ENCODE measurements at places on chromosomes 1 and 21.

DNA sequence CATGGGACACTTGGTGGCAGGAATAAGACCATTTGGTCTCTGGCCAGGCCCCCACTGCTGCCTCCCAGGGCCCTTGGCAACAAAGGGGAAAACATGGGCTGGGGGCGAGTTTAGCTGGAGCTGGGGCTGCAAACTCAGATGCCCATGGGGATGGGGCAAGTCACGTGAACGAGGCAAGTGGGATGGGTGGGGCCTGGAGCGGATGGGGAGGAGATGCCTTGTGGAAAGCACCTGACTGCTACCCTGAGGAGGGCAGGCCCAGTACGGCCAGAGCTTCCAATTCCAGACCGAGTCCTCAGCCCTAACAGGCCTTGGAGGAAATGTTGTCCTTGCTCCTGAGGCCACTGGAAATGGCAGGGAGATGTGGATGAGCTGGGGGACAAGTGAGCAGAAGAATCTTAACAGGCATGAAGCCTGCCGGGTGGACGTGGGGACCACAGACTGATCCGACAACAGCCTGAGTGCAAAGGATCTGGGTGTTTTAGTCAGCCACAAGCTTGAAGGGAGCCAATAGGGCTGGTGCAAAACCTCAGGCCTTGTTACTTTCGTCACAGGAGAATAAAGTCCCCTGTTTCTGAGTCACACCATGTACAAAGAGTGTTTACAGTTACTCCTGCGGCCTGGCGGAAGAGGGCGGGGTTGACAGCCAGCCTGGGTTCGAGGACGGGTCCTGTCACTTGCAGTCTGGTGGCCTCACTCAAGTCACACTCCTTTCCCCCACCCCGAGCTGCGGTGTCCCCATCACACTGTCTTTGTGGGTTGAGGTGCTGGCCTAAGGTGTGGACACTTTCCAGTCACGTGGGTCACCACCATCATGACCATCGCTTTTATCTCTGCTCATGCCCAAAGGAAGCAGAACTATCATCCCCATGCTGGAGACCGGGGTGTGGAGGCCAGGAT is 19.1 kb downstream of the RUNX3 start:
- no peak for DNase-seq

- no peak for DNase-seq
These were observed 2.7 kb downstream of the GLIS1 start for GRCh38 chr1:53736290-53736689.

DNA sequence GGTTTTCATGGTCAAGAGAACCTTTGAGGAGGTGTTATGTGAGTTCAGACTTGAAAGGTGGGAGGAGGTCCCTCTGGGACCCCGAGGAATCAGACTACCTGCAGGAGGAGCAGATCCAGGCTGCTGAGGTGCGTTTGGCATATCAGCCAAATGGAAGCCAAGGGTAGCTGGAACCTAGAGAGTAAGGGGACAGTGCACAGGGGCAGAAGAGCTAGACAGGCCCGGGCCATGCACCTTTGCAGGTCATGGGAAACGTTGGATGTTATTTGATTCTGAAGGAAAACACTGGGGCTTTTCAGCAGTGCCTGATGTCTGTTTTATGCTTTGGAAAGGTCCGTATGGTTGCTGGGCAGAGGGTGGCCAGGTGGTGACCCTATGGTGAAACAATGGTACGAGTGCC is 169.2 kb downstream of the PGBD5 start:
- no peak for DNase-seq

- no peak for DNase-seq
These were observed 72.3 kb downstream of the GALNT2 start for GRCh38 chr1:230139315-230139714.

- no peak for DNase-seq
These were observed 44.9 kb downstream of the FOXD2 start for GRCh38 chr1:47482786-47483185.

DNA sequence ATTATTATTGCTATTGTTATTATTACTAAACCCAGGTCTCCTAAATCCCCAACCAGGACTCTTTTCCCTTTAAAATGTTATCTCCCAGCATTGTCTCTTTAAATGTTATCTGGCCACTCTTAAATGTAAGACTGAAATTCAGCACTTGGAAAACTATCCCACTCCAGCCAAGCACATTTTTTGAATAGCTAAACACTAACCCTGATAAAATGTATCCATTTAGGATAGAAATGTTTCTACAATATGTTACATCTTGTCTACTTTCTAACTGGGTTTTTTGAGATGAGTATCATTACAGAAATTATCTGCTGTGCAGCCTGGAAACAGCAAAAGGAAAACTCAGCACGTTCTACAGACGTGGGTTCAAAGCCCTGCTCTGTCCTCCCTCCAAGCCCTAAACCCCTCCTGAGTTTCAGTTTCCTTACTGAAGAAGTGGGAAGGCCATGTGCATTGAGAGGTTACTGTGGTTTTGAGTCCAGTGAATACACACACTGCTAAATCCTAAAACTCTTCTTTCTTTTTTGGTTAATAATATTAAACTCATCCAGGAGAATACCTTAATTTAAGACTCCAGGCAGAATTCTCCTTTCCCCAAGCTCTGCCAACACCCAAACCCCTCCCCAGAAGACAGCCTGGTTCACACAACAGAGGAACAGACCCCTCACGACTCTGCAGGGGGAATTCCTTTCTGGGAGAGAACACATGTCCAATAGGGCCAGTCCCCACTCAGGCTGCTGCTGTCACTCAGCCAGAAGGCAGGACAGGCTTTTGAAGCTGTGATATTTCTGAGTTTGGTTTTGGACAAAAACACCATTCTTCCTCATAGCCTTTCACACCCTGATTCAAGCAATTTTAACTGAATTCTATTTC is 41.9 kb downstream of the HIVEP3 start:
- no peak for DNase-seq

DNA sequence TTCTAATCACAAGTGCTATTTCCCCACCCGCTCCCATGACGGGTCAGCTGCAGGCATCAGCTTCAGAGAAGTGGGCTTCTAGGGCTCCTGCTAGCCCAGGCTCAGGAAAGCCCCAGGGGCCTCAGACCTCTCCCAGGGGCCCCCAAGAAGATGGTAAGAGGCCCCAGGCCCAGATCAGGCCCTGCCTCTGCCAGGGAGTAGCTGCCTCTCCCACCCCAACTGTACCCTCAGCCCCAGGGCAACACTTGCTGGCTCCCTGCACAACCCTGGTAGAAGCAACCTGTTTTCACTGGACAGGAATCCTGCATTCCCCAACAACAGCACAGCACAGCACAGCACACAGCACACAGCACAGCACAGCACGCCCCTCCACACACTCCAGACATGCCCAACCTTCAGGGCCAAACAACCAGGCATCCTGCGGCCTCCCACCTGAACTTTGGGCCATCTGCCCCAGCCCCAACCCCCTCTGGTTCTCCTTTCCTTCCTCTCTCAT is 6.5 kb downstream of the BLACAT1 start:
- no peak for DNase-seq
